ENCODE measurements at places on chromosomes 2 and 18.
A peak's percentile ranks its signal among the peaks of the same experiment; 100 is the strongest.

GRCh38 chr2:64617631-64618151, 36.0 kb downstream of the SERTAD2 start:
- no peak for DNase-seq

- DNase-seq: no peak
Observed at GRCh38 chr2:163644238-163644637, 91.6 kb downstream of the FIGN start.

DNA sequence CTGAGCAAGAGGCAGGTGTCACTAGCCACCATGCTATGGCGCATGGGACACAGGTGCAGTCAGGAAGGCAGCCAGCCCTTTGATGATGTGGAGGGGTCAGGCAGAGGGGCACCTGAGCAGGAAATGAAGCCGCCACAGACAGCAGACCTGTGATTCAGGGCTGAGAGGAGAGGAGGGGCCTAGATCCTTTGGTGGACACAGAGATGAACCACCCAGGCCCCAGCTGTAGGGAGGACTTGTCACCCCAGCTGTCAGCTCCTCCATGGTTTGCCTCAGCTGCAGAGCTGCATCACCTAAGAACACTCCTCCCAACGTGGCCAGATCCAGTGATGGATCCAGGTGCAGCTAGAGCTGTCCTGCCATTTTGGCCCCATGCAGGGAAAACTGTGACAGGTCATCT, 11.6 kb downstream of the ASB18 start:
- DNase-seq: no peak

DNA sequence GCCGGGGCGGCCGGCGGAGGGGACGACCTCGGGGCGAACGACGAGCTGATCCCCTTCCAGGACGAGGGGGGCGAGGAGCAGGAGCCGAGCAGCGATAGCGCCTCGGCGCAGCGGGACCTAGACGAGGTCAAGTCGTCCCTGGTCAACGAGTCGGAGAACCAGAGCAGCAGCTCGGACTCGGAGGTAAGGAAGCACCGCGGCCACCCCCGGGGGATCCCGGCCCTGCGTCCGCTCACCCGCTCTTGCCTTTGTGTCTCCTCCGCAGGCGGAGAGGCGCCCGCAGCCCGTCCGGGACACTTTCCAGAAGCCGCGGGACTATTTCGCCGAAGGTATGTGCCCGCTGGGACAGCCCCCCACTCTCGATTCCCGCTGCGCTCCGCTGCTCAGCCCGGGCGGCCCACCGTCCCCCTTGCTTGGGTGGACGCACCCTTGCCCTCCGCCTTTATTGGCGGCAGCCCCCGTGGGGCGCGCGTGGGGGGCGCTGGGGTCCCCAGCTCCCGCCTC, 611 bp downstream of the TCF7L1 start:
- no peak for DNase-seq

DNA sequence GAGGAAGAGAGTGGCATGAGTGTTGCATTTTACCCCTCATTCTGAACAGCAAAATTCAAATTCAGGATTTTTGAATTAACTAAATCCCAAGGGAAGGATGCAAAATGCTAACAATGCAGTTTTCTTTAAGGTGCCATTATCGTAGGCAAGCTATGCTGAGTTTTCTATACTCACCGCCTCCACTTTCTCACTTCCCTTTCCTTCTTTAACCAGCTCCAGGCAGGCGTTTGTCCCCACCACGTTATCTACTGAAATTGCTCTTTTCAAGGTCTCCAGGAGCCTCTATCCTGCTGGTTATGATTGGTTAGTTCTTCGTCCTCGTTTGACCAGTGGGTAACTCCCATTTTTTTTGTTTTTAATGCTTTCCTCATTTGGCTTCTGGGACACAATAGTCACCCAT, 1.8 kb upstream of the CPO start:
- DNase-seq: no peak

DNA sequence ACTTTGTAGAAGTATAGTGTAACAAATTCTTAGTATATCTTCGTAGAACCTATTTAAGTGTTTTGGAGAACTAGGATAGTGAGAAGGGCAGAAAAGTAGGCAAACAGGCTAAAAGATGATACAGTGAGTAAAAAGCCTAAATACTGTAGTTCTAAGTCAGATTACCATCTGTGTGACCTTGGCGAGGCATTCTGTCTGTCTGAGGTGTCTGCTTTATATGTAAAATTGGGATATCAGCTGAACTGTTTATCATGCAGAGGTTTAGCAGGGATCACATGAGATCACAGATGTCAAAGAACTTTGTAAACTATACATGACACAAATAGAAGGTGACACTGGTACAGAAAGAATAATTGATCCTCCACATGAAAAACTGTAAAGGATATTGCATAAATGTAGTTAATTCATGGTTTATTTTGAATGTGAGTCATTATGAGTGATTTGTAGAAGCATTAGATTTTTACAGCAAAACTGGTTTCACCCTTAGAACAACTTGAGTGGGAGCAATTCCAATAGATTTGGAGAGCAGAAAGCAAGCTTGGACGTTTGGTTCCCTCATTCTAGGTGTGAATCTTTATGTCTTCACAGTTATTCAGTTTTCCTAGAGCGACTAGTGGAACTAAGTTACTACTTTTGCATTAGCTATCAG, 41.9 kb downstream of the TAF1B start:
- DNase-seq: no peak

- no peak for DNase-seq
Observed at GRCh38 chr2:207289295-207290018, 123.7 kb upstream of the KLF7 start.

GRCh38 chr2:233817995-233818638, 36.2 kb downstream of the HJURP start:
- no peak for DNase-seq

DNA sequence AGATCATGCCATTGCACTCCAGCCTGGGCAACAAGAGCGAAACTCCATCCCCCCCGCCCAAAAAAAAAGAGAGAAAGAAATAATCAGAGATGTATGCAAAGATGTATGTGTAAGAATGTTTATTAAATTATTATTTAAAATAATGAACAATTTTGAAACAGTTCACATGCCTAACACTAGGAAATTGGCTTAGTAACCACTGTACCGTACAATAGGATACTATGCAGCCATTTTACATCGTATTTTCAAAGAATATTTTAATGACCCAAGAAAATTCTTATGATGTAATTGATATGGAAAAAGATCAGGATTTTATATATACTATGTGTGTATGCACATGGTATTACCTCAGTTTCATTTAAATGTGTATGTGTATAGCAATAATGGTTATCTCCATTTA, 190.5 kb downstream of the ZFP36L2 start:
- no peak for DNase-seq

GRCh38 chr2:179435000-179435399, 170.4 kb upstream of the SESTD1 start:
- no peak for DNase-seq

DNA sequence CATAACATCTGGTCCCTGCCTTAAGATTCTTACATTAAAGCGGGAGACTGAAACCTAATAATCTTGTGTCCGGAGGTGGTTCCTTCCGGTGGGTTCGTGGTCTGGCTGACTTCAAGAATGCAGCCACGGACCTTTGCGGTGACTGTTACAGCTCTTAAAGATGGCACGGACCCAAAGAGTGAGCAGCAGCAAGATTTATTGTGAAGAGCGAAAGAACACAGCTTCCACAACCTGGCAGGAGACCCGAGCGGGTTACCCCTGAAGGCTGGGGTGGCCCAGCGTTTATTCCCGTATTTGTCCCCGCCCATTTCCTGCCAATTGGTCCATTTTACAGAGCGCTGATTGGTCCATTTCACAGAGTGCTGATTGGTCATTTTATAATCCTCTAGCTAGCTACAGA, 122.3 kb upstream of the SIX2 start:
- no peak for DNase-seq

- no peak for DNase-seq
Observed at GRCh38 chr2:105609746-105610402, 134.8 kb upstream of the NCK2 start.

GRCh38 chr2:126676221-126677175, 20.5 kb downstream of the GYPC start:
- no peak for DNase-seq

GRCh38 chr2:8537562-8538155, 144.2 kb upstream of the ID2 start:
- no peak for DNase-seq

GRCh38 chr18:23617412-23618014, 31.2 kb upstream of the NPC1 start:
- DNase-seq: no peak

- no peak for DNase-seq
Observed at GRCh38 chr2:218659988-218660358, 490 bp downstream of the BCS1L start.

- no peak for DNase-seq
Observed at GRCh38 chr2:152558158-152558984, 158.9 kb downstream of the PRPF40A start.

DNA sequence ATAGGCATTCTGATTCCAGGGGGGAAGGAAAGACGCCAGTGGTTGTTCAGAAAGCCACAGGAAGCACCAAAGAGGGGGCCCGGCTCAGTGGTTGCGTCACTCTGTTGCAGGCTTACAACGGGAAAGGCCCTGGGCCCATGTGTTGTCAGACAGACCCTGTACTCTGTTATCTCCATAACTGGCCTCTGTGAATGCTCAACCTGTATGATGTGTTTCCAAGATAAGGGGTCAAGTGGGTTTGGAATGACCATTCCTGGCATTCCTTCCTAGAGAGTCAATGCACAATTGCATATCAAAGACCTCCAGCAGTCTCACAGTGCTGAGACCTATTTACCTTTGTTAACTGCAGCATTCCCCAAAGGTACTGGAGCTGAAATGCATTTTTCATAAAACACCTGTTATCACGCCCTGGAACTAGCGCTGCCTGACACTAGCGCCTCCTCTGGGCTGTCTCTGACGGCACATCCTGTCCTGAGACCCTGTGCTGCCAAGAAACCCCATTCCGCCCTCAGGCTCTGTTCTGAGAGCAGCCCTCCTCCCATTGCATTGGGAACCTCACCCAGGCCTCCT, 13.2 kb upstream of the LRRFIP1 start:
- DNase-seq: no peak

DNA sequence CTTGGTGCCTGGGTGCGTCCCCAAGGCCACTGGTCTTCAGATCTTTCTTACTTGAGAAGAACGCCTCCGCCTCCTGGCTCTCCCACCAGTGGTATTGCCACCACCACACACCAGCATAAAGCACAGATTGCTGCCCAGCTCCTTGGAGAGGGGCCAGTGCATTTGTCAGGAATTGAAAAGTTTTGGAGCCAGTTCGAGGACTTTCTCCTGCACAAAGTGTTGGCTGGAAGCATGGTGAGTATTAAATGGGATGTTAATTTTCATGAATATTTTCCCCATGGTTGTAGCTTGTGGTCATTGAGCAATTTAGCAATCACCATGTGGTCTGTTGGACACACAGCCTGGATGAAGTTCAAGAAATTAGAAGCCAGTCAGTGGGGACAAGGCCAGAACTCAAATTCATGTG, 684.6 kb upstream of the FANCL start:
- no peak for DNase-seq

DNA sequence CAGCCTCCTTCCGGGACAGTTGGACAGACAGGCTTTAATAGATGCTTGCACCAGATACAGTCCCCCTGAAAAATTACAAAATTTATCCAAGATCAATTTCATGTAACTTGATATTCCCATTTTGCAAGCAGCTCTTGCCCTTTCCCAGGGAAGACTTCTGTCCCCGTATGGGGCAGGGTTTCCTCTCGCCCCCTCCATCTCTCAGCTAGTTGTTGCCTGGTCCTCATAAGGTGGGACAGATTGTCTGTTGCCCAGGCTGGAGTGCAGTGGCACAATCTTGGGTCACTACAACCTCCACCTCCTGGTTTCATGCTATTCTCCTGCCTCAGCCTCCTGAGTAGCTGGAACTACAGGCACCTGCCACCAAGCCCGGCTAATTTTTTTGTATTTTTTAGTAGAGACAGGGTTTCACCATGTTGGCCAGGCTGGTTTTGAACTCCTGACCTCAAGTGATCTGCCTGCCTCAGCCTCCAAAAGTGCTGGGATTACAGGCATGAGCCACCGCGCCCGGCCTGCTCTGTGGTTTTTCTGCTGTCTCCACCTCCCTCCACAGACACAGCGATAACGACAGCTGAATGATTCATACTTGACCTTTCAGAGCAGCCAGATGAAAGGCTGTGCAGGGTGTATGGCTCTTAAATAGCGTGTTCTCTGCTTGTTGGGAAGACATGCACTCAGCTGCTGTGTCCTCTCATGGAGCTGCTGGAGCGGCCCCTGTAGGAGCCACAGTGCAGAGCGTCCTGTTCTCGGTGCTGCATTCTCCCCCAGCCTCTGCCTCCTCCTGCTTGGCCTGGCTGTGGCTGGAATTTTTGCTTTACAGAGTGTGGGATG, 61.4 kb downstream of the TTC39C start:
- peak; percentile 4 for DNase-seq

GRCh38 chr2:186599186-186599778, 9.4 kb downstream of the ITGAV start:
- DNase-seq: no peak

GRCh38 chr2:191894681-191895147, 47.8 kb upstream of the CAVIN2 start:
- DNase-seq: no peak

DNA sequence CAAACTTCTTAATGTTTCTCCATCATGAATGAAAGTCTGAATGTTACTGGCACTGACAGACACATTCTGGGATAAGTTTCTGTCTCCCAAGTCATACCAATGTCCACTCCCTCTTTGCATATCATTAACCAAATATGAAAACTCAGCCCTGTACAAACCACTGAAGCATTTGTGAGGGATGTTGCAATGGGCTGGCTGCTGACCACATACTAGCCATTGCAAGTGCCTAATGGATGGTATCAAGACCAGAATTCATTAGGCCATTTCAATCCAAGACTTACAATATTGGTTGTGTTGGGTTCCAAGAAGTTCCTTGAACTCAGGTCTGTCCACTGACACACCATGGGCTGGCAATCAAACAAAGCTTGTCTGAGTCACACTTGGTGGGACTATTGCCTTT, 73.8 kb downstream of the CBLN2 start:
- no peak for DNase-seq

GRCh38 chr18:62196980-62197379, 9.9 kb downstream of the RELCH start:
- DNase-seq: no peak

DNA sequence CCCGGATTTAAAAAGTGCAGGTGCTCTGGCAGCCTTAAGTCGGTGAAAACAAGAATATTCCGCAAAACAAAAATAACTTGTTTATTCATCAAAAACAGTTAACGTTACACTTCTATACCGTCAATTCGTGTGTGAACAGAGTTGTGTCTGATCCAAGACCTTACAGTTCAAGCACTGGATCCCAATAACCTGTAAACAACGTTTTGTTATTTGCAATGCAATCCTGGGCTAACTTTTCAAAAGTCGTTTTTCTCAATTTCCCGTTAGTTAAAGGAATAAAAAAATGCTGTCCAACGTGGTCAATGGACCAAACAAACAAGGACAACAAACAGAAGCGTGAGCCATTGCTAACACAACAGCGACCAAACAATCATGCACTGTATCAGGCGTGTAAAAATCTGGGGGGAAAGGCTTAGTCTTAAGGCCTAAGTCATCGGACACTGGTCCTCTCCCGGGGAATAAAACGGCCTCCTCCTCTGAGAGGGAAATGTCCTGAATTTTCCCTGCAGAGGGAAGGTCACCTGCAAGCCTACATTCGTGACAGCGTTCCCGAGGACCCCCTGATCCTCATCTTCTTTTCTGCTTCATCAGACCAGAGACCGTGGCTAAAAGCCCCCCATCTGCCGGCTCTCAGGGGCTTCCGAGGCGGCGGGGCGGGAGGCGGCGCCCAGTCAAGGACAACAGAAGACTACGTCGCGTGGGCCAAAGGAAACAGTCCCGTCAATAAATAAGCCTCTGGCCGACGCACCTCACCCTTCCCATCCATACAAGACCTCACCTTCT, 490 bp downstream of the NDUFS1 start:
- DNase-seq: no peak

- no peak for DNase-seq
Observed at GRCh38 chr2:45216118-45216517, 206.9 kb upstream of the SIX2 start.

GRCh38 chr2:58543442-58543841, 302.3 kb upstream of the FANCL start:
- DNase-seq: no peak

Measured in naive thymus-derived CD8-positive, alpha-beta T cell (primary cell).